Astrocyte of the cerebellum (primary cell): ENCODE measurements at places on chromosomes 3 and 15.

GRCh38 chr15:33344111-33344510 is 33.3 kb downstream of the RYR3 start:
- no peak for DNase-seq

GRCh38 chr3:9224490-9224889 is 25.0 kb downstream of the SRGAP3 start:
- no peak for DNase-seq

DNA sequence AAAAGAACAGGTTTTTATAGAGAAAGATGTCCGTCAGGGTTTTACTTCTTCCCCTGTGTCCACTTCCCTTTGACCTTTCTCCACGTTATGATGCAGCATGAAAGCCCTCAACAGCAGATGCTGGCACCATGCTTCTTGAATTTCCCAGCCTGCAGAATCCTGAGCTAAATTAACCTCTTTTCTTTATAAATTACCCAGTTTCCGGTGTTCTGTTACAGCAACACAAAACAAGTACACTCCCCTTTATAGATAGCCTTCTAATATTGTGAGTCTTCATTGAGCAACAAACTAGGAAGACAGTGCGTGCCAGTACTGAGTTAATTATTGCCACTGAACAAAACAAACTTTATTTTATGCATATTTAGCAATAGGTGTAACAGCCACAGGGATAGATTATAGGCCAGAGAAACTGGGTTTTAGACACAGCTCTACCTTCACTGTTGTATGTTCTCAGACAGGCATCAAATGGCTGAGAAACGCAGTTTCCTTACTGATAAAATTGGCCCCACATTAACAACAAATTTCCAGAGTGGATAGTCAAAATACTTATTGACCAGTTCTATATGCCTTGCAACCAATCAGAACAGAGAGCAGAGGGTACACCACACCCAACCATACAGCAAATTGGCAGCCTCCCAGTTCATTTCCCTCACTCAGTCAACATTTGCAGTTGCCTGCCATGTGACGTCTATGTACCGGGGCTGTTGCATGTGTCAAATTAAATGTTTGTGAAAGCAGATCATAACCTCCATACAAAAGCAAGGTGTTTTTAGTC is 14.4 kb upstream of the TBL1XR1 start:
- no peak for DNase-seq

GRCh38 chr15:66252685-66253417 is 699 bp downstream of the MEGF11 start:
- DNase-seq: no peak

- no peak for DNase-seq
These were observed 41.7 kb downstream of the RAB27A start for GRCh38 chr15:55247766-55248427.

DNA sequence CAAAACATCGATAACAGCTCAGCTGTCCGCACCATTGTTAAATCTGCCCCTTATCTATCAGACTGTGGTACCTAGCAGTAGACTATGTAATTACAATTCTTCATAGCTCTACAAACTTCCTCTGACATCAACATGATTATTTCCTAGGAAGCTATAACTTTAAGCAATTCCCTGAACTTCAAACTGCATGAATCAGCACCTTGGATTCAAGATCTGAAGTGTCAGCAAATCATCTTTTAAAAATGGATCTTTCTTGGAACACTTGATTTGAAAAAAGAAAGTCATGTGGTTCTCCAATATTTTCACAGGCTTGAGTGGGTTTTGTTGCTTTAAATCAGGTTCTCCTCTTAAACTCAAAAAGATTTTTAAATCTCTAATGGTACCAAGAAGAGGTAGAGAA is 680.7 kb upstream of the LMCD1 start:
- no peak for DNase-seq

- peak; percentile 86 for DNase-seq
These were observed 11.0 kb upstream of the ARL14 start for GRCh38 chr3:160665784-160666526.

DNA sequence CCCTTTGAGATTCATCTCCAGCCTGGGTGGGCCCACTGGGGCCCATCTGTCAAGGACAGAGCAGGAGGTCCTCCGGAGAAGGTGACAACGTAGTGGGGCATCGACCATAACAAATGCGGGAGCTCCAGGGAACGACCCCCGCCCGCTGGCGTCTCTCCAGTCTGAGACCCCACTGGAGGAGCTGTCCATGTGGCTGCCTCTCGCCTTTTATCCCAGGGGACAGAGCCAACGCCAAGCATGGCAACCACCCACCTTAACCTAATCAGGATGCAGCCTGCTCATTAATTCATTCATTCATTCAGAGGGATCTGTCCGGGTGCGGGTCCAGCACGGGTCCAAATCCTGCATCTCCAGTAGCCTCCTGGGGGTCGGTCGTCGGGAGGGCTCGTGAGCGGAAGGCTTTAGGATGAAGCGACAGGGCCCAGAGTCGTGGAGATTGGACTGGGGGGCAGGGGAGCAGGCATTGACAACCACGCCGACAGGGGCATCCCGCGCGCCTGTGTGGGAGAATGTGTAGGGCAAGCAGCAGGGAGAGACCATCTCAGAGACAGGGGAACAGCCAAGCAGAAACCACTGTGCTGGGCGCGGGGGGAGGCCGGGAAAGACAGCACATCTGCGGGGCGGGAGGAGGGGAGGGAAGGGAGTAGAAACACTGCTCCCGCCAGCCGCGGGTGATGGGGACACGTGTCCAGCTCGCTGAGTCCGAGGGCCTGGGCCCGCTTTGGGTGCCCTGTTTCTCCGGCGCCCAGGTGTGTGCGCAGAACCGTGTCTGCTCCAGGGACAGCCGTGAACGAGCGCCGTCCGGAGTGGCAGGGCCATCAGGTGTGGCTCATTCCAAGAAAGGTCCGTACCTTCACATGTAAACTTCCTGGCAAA is 1.9 kb downstream of the PIGZ start:
- DNase-seq: no peak

DNA sequence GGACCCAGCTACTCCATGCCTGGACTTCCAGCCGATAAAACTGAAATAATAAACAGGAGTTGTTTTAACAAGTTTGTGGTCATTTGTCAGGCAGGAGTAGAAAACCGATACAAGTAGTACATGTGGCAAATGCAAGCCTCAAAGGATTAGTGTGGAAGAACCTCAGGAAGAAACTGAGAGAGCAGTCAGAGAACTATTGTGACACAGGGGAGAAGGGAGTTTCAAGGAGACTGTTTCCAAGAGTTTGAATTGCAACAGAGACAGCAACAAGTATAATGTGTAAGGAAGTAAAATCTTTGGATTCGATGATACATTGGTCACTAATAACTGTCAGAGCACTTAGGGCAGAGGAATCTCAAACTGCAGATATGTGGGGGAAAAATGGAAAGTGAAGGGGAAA is 450.6 kb upstream of the ARHGEF26 start:
- DNase-seq: no peak

DNA sequence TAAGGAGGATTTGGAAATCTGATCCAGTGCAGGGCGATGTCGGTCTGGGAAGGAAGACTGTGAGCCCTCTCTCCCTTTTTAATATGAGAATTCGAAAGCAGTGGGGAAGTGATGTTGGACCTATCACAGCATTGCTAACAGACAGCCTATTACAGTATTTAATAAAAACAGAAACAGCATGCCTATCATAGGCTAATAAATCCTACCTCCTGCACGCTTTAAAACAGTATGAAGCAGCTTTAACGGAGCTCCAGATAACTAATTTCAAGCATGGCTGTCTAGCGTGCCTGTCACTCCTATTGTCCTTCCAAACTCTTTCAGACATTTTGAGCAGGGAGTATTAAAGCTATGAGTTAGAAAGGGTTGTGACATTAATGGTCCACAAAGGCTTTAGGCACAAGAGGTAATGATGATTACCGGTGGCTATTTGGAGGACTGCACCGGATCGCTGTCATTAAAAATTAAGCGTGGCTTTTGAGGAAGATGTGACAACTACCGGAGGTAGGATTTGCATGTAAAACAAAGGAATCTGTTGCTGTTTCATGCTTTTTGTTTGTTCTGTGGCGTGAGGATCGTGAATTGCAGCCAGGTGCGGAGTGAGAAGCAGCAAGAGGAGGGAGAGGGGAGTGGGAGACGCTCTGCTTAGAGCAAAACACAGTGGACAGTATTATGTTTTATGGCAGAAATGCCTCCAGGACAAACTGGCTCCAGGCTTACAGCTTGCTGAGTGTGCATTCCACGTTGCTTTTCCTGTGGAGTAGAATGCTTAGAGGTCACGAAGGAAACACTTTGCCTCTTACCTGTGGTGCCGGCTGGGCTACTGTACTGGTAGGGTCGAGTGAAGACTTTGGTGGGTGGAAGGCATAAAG is at the start of gene KCNMB2:
Gene KCNMB2, plus strand, starts transcription at position 226 of the 869 bp plus-strand sequence.
- no peak for DNase-seq

- peak; percentile 36 for DNase-seq
These were observed at the start of gene ZNF445 for GRCh38 chr3:44477312-44478030. Gene ZNF445 (minus strand): TSS chr3:44477670. CDS start chr3:44455549, 22,121 bp downstream.

- no peak for DNase-seq
These were observed 158.7 kb downstream of the CGGBP1 start for GRCh38 chr3:87900061-87900460.

- DNase-seq: no peak
These were observed 697 bp upstream of the RAB5A start for GRCh38 chr3:19945969-19946831.

- DNase-seq: peak; percentile 42
These were observed 23.2 kb upstream of the VILL start for GRCh38 chr3:37967260-37967881.

GRCh38 chr3:9028134-9028533 is 64.9 kb upstream of the RAD18 start:
- DNase-seq: peak; percentile 49

DNA sequence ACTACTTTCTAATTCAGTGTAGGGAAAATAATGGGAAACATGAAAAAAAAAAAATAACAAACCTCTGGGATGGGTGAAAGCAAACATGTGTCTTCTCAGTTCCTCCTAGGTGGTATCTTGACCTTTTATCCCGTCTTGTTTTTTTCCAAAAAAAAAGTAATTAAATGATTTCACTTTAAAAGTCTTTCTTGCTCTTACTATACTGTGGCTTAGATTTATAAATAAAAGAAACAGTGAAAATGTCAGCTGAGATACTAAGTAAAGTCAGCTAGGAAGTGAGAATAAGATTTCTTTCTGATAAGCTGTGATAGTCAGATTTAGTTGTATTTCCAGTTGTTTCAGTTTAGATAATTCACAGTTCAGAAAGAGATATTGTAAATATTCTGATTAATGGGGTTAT is 37.4 kb downstream of the BBX start:
- no peak for DNase-seq

DNA sequence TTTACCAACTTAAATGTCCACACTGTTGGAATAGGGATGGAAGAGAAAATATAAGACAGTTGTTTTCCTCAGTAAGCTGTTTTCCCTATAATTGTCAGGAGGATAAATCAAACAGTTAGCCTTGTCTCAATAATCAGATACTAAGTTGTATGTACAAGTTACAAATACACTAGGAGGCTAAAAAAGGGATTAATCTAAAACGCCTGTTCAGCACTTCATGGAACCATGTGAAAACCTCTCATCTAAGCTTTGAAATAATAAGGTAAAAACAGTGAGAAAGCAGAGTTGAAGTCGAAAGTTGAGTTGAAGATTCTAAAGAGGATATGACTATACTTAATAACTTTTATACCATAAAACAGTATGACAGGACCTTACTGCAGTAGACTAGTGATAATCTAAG is 62.0 kb downstream of the CALML4 start:
- DNase-seq: no peak

GRCh38 chr15:100937171-100937570 is 18.0 kb downstream of the LRRK1 start:
- DNase-seq: no peak

DNA sequence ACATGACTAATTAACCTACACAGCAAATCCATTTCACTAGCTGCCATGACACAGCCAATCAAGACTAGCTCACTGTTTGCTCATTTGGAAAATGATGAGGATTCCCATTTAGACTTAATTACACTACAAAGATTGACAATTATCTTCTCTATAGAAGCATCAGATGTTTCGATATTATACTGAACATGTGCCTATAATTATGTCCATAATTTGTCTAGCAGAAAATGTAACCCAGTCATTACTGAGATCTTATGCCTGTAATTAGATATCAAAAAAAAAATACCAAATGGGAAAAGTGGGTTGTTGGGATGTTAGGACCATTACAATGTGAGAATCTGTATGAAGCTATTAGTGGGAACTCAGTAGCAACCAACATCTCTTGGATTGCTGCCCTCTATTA is 344.2 kb upstream of the MCTP2 start:
- no peak for DNase-seq

DNA sequence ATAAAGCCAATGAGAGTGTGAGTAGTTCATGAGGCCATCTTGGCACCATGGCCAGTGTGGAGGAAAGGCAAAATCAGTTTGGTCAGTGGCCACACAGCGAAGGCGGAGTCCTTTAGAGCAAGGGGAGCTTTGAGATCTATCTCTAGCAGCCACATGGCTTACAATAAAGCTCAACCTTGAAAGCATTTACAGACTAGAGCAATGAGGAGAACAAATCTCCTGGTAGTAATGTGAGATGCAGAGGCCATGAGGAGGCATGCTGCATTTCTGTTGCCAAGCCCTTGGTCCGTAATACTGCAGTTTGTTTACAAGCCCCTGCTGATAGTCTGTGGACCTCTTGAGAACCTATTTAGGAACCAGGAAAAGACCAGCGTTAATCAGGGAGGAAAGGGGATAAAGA is 381.5 kb upstream of the C2CD4B start:
- DNase-seq: no peak

DNA sequence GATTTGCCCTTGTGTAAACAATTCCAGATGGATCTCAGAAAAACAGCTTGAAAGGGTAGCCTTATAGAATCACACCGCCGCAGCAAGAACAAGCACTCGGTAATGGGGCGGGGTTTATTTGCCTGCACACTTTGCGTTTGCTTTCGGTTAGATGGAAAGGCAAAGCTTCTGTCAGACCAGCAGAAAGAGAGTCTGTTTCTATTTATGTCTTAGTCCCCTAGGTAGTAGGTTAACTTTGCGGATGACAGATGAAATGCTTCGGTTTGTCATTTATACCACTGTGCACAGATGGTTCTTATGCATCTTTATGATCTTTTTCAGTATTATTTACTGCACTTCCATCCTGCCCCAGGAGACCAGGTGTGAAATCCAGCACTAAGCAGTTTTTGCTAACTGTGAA is 62.2 kb downstream of the PYDC2 start:
- DNase-seq: no peak

- peak; percentile 75 for DNase-seq
These were observed at the start of gene GRM2 for GRCh38 chr3:51706788-51707731. Gene GRM2 (plus strand): TSS chr3:51707068. CDS start chr3:51708984, 1,916 bp downstream.

DNA sequence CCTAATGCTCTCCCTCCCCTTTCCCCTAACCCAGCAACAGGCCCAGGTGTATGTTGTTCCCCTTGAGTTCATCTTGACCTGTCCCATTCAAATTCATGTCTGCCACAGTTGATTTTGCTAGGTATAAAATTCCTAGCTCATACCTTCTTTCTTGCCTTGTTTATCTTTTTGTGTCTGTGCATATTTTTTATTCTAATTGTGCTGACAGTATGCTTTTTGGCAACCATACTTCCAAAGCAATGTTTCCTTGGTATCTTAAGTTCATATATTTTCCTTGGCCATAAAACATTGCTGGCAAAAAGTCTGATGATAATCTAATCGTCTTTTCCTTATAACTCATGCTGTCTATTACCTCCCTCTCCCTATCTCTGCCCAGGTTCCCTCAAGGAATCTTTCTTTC is 15.5 kb downstream of the LNP1 start:
- DNase-seq: no peak

- peak; percentile 77 for DNase-seq
These were observed 1.4 kb upstream of the WNT5A start for GRCh38 chr3:55488398-55489055.
